Activated CD4-positive, alpha-beta T cell treated with anti-CD3 and anti-CD28 coated beads for 24 hours (primary cell): ENCODE measurements at places on chromosomes 5 and 9.

- no peak for DNase-seq
Measured at GRCh38 chr5:170739446-170739845, 44.1 kb upstream of the GABRP start.

DNA sequence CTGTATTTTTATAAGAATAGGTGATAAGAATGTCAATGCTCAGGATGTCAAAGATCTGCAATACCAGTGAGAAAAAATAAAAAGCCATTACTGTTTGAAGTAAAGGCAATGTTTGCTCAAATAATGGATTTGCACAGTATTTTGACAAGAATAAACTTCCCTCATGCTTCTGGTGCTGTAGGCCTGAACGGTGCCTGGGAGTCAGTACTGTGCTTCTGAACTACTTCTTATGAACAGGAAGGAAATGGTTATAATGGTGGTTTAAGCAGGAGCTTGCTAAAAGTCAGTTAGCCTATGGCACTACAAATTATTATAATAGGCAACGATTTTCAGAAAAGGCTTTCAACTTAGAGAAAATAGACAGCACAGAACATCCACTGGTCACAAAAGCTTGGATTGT, 548.3 kb upstream of the CDH18 start:
- DNase-seq, result no peak

DNA sequence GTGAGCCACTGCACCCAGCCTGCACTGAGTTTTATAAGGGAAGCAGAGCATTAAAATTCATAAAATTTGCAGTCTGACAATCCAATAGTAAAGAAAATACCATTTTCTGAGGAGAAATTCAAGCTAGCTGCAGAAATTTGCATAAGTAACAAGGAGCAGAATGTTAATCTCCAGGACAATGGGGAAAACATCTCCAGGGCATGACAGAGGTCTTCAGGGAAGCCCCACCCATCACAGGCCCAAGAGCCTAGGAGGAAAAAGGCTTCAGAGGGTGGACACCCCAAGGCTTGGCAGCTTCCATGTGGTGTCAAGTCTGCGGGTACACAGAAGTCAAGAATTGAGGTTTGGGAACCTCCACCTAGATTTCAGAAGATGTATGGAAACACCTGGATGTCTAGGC, 37.6 kb upstream of the MELK start:
- DNase-seq, result no peak

GRCh38 chr9:111974092-111974681, 77.6 kb downstream of the UGCG start:
- DNase-seq, result no peak

GRCh38 chr5:97923997-97924396, 741.0 kb upstream of the RIOK2 start:
- DNase-seq, result no peak

- DNase-seq, result no peak
Measured at GRCh38 chr9:36091026-36091953, 45.2 kb upstream of the GLIPR2 start.

DNA sequence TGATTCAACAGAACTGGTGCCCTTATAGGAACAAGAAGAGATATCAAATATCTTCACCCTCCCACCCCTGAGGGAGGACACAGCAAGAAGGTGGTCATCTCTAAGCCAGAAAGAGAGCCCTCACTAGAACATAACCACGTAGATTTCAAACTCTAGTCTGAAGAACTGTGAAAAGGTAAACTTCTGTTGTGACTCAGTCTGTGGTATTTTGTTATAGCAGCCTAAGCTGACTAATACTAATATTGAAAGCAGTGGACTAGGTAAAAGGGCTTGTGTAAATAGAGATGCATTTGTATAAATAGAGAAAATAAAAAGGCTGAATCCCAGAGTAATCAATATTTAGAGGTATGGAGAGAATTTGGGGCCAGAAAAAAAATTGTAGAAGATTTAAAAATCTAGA, 157.6 kb upstream of the CCNH start:
- no peak for DNase-seq

- no peak for DNase-seq
Measured at GRCh38 chr5:107370396-107370968, 300.3 kb downstream of the EFNA5 start.

- DNase-seq, result no peak
Measured at GRCh38 chr5:32325062-32325461, 12.3 kb upstream of the MTMR12 start.

GRCh38 chr9:75962662-75963036, 72.2 kb downstream of the PCSK5 start:
- DNase-seq, result no peak

DNA sequence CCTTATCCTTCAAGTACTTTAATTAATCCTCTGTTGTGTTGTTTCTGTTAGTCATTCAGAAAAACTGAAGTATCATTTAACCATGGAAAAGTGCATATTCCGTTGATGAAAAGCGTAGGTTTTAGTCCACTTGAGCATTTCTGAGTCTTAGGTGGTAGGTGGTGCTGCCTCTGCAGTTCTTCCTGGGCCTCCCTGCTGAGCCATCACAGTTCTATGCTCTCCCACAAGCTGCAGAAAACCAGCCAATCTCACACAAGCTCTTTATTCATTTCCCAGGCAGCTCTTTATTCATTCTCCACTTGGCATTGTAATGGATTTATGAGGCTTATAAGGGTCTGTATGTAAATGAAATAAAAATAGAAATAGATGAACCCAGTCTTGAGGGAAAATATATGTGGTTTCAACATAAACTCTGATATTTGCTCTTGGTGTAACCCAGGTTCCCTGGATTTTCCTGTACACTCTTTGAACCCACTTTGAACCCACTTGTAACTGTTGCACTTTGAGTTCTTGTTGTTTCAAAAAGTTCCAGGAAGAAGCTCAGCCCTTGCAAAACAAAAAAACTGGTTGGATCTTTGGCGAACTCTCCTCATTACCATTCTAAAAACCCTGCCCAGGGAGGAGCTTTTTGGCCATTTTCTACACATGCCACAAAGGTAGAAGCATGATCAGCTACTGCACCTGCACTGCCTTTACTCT, 56.0 kb downstream of the ZNF510 start:
- no peak for DNase-seq

DNA sequence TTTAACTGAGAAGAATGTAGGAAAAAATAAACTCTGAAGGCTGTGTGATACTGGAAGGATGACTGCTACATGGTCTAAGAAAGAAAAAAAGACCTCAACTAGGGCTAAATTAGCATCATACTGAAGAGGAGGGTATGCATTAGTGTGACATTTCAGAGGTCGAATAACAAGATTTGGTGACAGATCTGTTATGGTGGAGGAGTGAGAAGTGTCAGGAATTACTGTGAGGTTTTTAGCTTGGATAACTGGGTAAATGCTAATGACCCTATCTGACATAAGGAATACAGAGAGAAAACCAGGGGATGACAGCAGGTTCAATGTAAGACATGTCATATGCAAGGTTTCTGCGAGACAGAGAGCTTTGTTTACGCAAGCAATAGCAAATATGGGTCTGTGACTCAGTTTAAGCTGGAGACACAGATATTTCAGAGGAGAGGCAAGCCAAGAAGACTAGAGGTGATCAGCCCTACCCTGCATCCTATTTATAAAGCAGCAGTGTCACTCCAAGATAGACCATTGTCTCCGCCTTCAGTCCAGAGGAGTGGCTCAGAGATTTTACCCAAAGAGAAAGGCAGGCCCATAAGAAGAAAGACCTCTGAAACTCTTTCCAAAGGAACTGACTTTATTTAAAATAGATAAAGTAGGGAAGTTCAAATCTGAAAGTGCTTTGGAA, 44.3 kb downstream of the FBN2 start:
- no peak for DNase-seq

GRCh38 chr9:98365781-98366180, 110.3 kb upstream of the TBC1D2 start:
- DNase-seq, result no peak

DNA sequence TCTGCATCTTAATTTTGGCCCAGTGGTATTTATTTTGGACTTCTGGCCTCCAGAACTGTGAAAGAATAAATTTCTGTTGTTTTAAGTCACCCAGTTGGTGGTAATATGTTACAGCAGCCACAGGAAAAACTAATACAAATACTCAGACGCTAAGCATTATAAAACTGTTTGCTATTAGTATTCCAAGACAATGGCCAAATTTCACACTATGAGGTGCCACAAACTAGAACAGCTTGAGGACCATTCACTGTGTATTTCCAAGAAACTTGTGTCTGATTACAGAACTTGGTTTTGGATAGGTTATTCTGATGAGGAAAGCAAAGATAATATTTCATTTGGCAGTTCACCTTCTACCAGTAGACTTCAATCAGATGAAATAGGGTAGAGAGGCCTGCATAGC, 16.3 kb upstream of the ISOC1 start:
- no peak for DNase-seq

DNA sequence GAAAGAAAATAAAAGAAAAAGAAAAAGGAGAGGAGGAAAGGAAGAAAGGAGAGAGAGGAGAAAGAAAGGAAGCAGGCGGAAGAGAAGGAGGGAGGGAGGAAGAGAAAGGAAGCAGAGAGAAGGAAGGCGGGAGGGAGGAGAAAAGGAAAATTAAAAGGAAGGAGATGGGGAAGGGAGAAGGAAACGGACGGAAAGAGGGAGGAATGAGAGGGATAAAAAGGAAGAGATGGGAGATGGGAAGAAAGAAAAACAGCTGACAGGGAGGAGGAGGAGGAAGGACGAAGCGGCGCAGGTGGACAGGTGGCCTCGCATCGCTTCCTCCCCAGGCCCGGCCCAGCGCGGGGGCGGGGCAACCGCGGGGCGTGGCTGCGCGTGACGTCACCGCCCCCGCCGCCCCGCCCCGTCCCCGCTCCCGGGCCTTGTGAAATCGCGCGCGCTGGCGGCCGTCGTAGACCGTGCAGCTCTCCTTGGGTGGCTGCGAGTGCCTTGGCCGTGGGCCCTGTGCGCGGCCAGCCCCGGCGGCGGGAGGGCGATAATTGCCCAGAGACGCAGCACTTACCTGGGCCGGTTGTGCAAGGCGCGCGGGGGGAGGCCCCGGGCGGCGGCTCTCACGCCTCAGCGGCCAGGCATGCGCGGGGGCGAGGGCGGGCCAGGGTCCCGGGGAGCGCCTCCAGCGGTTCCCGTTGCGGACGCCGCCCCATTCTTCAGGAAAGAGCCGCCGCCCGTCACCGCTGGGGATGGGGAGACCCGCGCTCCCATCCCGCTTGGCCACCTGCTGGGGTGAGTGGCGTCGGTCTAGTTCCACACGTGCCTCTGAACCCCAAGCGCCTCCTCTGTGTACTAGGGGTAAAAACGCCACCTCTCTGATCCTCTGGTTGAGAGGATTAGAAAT, 49.6 kb upstream of the FOXE1 start:
- peak; percentile 39 for DNase-seq

- DNase-seq, result no peak
Measured at GRCh38 chr5:179397516-179397915, 52.3 kb upstream of the ADAMTS2 start.

DNA sequence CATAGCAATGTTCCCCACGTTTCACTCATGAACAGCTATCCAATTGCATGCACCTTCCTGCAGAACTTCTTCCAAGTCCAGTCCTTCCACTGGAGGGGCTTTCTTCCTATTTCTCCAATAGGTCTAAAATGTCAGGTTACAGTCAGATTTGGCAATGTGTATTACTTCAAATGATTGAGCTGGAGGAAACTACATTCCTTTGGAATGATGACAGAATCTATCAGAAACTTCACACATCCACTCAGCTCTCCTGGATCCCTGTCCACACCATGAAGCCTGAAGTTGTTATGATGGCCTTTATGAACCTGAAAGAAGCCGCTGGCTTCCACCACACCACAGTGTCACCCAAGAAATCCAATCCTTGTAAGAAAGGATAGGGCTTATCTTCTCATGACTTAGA, 32.2 kb downstream of the FBXW2 start:
- no peak for DNase-seq

DNA sequence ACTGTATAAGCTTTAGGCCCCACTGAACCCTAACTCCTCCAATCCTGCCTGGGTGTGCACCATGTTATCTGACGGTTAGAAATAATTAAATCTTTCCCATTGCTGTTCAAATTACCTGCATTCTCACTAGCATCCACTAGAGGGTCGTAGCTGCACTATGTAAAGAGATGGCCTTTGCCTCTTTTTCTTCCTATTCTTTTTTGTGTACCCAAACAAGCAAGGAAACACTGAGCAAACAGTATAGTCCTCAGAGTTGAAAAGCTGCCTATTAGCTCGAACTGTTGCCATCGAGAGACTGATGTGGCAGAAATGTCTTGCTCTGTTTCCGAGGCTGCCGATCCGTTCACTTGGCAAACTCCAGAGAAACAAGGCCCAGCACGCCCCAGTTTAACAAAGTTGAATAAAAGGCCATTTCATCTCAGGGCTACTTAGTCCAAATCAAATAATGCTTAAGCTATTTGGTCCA, 163.8 kb upstream of the TRPM3 start:
- peak; percentile 2 for DNase-seq

DNA sequence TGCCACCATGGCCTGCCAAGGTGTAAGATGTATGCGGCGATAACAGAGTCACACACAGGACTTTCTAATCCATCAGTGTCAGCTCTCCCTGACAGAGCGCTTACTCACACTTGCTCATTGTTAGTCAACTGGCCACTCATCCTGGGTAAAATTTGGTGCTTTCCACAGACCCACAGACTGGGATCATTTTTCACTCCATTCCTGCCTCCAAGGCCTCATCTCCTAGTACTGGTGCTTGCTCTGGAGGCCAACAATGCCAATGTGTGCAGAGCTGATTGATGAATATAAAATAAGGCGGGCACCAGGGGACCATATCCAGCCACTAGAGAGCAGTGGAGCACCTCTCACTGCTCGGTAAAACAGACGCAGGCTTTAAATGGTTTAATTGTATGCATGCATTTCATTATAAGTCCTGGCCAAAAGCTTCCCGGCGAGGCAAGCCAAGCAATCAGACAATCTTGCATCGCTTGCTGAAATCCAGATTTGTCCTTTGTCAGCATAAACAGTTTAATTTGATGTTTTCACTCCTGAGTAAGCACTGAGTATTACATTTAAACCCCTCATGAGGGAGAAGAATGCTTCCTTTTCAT, 22.3 kb downstream of the PSMB7 start:
- DNase-seq, result no peak

DNA sequence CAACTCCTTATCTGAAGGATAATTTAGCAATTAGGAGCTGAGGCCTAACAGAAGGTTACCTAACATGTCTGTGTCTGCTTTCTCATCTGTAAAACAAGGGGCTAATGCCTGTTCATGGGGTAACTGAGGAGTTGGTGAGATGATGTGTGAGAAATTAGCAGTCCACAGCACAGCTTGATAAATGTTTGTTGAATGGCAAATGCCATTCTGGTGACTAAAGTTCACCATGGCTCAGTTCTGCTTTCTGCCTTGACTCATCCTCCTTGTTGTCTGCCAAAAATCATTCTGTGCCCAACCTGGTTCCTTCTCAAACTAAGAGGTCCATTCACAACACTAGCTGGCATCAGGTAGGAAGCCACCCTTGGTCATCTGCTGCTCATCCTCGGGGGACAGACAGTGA, 552.0 kb upstream of the KLF4 start:
- no peak for DNase-seq

DNA sequence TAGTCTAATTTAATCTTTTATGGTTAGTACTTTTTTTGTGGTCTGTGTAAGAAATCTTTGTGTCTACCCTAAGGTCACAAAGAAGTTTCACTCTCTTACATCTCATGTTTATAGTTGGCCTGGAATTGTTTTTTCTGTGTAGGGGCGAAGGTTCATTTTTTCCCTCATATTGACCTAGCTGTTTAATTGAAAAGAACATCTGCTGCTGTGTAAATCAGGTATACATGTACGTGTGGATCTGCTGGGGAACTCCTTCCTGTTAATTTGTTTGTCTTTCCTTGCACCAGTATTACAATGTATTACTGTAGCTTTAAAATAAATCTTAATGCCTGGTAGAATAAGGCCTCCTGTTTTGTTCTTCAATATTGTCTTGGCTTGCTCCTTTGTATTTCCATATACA, 37.8 kb downstream of the EXOSC2 start:
- DNase-seq, result no peak
